ENCODE measurements at places on chromosomes 3 and 15.

DNA sequence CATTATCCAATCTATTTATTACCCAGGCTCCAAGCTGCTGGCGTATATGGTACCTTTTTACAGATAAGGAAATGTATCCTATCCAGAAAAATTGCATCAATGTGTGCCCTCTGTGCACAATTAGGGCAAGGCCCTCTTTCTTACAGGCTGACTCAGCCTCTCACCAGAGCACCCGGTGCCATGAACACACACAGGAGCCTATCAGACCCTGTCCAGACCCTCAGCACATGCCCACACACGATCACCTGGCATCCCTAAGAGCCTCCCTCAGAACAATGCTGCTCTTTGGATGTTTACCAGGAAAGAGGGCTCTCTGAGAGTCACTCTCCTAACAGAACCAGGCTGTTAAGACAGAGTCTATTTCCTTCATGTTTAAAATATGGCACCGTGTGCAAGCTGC, 460.0 kb upstream of the TBL1XR1 start:
- DNase-seq, result no peak

DNA sequence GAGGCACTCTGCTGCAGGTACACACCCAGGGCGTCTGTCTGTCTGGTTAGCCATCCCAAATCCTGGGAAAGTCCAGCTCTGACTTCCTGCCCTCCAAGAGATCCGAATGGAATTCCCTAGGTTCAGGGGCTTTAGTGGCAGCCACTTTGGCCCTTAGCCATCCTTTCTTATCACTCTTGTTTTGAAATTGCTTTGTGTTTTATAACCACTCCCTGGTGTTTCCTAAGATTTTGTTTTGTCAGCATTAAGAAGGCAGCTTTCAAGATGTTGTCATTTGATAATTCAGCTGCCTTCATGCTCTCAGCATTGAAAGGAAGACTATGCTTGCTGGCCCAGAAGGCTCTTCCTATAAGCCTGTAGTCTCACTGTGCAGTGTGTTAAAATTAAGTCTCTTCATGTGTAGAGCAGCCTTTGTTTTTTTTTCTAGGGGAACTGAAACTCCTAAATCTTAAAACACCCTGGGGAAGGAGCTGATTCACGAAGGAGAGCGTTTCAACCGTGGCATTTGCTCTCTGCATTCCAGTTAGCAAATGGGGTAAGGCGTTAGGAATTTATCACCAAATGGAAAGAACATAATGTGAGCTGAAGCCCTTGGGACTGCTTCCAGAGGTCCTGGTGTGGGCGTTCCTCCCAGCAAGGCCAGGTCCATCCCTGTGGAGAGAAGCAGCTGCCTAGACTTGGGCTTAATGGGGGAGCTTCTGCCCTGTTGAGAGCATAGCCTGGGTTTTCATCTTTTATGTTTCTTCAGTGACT, 14.2 kb upstream of the CLEC3B start:
- DNase-seq, result no peak

GRCh38 chr3:78495301-78495700, 1272.5 kb downstream of the ROBO1 start:
- DNase-seq, result no peak

DNA sequence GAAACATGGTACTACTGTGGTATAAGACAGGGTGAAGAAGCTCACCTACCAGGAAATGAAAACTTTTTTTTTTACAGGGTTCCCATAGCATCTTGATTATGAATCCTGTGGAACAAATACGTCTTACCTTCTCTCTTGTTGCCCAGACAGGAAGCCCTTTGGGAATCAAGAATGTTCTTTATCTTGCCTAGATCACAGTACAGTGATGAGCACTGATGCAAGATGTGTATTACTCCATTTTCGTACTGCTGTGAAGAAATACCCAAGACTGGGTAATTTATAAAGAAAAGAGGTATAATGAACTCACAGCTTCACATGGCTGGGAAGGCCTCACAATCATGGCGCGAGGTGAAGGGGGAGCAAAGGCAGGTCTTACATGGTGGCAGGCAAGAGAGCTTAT, 281.3 kb downstream of the UBE2E2 start:
- no peak for DNase-seq

GRCh38 chr3:14784087-14784681, 34.6 kb upstream of the FGD5 start:
- DNase-seq, result no peak

DNA sequence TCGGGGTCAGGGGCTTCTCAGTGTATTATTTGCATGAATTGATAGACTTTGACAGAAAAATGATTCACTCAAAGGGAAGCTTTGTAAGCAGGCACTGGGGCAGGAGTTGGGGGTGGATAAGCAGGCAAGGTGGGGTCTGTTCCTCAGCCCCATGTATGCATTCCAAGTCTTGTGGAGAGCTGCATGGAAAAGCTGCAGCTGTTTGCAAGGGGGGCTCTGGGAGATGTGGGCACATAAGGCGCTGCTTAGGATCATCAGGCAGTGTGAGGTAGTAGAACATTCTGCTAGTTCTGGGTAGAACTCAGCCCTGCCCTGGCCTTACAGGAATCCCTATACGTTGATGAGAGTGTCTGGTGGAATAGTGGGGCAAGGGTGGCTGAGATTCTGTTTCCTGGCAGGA, 154.2 kb upstream of the LRIG1 start:
- no peak for DNase-seq

DNA sequence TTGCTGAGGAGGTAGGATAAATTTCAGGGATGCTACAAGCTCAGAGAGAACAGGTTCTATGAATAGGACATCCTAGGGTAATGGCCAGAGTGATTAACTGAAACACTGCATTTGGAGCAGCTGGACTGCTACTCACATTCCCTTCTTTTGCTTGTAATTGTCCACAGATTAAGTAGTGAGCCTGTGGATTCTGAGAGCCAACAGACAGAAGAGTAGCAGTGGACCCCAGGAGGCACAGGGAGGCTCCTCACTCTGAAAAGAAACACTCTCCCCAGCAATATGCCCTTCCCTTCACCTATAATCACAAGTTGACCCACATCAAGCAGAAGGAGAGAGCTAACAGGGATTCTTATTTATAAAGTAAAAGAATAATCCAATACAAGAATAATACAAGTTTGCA, 10.6 kb upstream of the RFX7 start:
- DNase-seq, result no peak

DNA sequence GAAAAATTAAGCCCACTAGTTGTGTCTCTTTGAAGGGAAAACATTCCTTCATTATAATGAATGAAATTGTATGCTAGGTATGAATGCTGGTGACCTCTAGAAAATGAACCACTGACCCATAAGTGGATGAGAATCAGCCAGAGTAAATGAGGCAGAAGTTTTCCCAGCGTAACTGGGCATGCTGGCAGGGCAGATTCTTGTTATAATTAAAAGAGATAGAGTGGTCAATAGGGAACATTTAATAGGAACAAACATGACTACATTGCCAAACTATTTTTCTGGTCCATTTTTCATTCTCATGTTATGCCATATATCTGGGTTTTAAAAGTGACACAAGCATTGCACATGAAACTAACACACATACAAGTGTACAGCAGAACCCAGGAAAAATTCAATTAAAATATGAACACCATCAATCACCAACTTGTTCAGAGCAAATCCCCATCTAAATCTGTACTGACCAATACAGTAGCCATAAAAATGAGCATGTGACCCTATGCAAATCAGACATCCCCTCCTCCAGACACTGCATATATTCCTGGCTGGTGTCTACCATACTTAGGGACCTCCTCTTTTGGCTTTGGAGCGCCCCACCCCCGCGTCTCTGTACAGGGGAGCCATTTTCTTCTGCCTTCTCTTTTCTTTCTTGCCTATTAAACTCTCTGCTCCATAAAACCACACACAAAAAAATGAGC, 4.0 kb downstream of the CLRN1 start:
- no peak for DNase-seq

GRCh38 chr3:151925419-151925818, 52.0 kb downstream of the SUCNR1 start:
- DNase-seq, result no peak
